ENCODE measurements at places on chromosomes 4 and X.

- DNase-seq: no peak
These were observed 46.5 kb downstream of the EGF start for GRCh38 chr4:109959195-109959594.

- no peak for DNase-seq
These were observed 104.6 kb downstream of the NPFFR2 start for GRCh38 chr4:72136429-72136828.

DNA sequence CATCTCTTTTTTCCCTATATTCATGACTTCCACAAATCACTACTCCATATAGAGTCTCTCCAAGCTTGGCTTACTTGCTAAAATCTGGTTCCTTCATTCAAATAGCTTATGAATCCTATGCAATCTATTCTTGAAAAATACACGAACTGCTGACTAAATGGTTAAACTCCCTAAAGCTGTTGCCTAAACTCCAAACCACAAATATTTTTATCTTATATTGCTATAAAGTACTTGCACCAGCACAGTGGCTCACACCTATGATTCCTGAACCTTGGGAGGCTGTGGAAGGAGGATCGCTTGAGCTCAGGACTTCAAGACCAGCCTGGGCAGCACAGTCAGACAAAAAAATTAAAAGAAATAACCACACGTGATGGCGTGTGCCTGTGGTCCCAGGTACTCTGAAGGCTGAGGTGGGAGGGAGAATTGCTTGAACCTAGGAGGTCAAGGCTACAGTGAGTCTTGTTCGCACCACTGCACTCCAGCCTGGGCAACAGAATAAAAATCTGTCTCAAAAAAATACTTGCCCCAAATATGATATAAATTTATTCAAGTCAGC is 2.2 kb downstream of the FBXO8 start:
- DNase-seq: no peak

- DNase-seq: no peak
These were observed 1.0 kb upstream of the HMX1 start for GRCh38 chr4:8872402-8873291.

GRCh38 chr4:113907559-113907958 is 71.9 kb downstream of the ARSJ start:
- no peak for DNase-seq

Data from ACHN (cell line).